ENCODE measurements at places on chromosomes 7 and 10. TPM values are rescaled to one million over a fixed set of nuclear protein-coding genes. Genes with fewer than 3 reads are reported as not detected.

TEX36 gene
- total RNA-seq = not detected

CTAGE15 gene
- total RNA-seq = under 0.01 TPM

NODAL gene
- total RNA-seq = not detected

ZNF804B gene
- 0.07 TPM for total RNA-seq

HYAL4 gene
- total RNA-seq = not detected

NPSR1 gene
- not detected for total RNA-seq

IKZF1 gene
- 9.2 TPM for total RNA-seq

MINDY4 gene
- 15.0 TPM for total RNA-seq

IGFBP3 gene
- 296 TPM for total RNA-seq

LIPM gene
- not detected for total RNA-seq

NDUFB2 gene
- 109 TPM for total RNA-seq

GNGT1 gene
- not detected for total RNA-seq

MYO3A gene
- total RNA-seq = not detected

VSIR gene
- total RNA-seq = 26.2 TPM

HACD1 gene
- total RNA-seq = 26.3 TPM

CACNA2D1 gene
- total RNA-seq = 47.4 TPM

SRRM3 gene
- total RNA-seq = 6.9 TPM

C10orf88 gene
- 12.7 TPM for total RNA-seq

IRF5 gene
- 5.6 TPM for total RNA-seq

MYO1G gene
- 0.59 TPM for total RNA-seq

STOX1 gene
- not detected for total RNA-seq

SPDYE6 gene
- not detected for total RNA-seq

SLC26A3 gene
- total RNA-seq = 1.0 TPM

ANTXRL gene
- total RNA-seq = not detected

SFRP4 gene
- total RNA-seq = 81.9 TPM

CLDN12 gene
- total RNA-seq = 26.2 TPM
